ENCODE measurements at places on chromosomes 1 and 21.

DNA sequence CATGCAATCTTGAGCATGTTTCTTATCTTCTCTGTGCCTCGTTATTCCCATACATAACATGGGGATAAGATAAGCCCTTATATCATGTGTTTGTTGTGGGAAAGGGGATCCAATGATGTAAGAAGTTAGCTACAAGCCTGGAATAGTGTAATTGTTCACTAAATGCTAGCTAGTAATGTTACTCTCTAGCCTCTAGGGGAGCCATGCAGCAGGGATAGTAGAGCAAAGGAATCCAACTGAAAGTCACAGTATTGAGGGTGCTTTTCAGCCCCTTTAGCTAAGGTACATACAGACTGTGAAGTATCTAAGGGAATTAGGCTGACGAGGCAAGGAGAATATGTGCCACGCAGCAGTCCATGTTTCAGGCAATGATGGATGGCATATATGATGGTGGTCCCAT, 46.9 kb downstream of the IL23R start:
- DNase-seq, result no peak

DNA sequence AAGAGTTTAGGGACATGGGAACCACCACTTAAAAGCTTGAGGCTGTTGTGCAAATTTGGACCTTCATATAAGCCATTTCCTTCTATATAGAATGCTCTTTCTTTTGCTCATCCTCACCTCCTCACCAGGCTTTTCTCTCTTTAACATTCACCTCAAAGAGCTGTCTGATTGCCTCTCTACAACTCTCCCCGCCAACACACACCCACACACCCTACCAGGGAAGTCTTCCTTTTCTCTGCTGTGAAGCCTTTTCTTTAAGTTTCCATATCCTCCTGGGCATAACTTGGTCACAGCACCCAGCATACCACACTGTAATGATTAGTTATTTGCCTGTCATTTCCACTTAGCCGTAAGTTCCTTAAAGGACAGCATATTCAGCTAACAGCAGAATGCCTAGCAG, 40.6 kb downstream of the WLS start:
- DNase-seq, result no peak

- no peak for DNase-seq
These were observed 18.0 kb downstream of the DUSP10 start for GRCh38 chr1:221723848-221724236.

- no peak for DNase-seq
These were observed 1704.7 kb downstream of the KCNT2 start for GRCh38 chr1:194903524-194903923.

GRCh38 chr1:27402349-27402754, 9.9 kb downstream of the GPR3 start:
- peak; percentile 88 for DNase-seq

GRCh38 chr1:232344791-232345399, 285.0 kb downstream of the SIPA1L2 start:
- DNase-seq, result no peak

GRCh38 chr1:97505289-97505688, 415.5 kb downstream of the DPYD start:
- DNase-seq, result no peak

DNA sequence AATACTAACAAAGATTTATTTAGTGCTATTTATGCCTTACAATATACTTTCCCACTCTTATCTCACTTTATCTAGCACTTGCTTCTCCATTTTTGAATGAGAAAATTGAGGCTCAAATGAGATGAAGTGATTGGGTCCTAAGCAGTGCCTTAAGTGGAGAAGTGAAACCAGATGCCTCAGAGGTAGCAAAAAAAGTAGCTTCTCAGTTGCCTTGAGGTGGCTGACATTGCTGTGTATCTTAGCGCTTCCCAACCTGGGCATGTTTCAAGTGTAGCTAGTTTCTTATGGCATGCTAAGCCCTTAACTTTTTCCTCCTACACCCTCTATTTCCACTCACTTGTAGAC, 390.4 kb downstream of the OMA1 start:
- no peak for DNase-seq

DNA sequence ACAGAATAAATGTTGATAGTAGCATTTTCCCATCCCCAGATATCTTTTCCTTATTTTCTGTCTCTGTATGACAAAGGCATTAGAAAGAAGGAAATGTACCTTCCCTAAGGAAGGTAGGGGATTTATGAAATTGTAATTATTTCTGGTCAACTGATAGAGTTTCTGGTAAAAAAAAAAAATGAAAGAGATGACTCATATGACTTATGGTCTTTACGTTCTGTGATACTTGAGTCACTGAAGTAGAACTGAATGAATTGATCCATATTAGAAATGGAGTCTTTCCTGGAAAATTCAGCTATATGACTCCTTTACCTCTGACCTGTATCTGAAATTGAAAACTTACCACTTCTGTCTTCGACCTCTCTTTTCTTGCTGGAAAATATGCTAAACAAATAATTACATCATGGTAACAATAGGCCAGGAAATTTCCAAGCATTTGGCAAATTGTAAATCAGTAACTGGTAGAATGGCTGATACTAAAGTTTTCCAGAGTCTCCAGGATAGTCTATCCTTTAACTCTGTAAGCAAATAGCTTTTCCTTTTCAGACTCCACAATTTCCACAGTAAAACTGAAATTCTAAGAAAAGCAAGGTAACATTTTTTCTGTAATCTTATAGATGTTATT, 364.3 kb upstream of the PTBP2 start:
- DNase-seq, result no peak

GRCh38 chr1:170660871-170661645, 2.9 kb upstream of the PRRX1 start:
- no peak for DNase-seq

DNA sequence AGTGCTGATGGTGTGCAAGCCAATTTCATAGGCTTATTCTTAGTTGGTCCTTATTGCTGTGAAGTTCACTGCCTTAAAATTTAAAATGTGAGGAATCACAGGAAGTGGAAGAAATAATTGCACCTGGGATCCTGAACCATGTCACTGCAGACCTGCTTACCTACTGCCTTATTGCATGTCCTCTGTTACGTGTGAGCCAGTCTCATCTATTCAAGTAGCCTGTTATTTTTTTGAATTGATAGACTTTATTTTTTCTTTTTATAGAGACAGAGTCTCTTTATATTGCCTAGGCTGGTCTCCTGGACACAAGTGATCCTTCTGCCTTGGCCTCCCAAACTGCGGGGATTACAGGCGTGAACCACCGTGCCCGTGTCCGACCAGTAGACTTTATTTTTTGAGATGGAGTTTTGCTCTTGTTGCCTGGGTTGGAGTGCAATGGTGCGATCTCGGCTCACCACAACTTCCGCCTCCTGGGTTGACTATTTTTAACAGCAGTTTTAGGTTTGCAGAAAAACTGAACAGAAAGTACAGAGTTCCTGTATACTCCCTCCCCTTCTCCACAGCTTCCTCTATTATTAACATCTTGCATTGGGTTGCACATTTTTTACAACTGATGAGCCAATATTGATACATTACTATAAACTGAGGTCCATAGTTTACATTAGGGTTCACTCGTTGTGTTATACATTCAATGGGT, 14.0 kb upstream of the DISC1 start:
- DNase-seq, result no peak

- no peak for DNase-seq
These were observed 54.4 kb upstream of the SCMH1 start for GRCh38 chr1:41296506-41296905.

DNA sequence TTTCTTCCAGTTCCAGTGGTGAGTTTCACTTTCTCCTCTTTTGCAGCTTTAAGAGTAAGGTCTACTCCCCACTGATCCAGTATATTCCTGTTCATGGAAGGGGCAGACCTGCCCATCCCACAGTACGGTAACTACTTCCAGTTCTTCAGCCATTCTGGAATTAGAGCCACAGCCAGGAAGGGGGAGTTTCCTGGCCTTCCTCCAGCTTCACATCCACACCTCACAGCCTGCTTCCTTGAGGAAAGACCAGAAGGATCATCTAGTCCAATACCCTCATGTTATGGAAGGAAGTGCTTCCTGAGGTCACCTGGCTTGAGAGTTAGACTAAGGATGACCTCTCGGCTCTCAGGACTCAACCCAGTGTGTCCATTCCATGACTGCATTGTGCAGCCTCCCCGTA, 597.8 kb downstream of the KIF26B start:
- DNase-seq, result no peak

DNA sequence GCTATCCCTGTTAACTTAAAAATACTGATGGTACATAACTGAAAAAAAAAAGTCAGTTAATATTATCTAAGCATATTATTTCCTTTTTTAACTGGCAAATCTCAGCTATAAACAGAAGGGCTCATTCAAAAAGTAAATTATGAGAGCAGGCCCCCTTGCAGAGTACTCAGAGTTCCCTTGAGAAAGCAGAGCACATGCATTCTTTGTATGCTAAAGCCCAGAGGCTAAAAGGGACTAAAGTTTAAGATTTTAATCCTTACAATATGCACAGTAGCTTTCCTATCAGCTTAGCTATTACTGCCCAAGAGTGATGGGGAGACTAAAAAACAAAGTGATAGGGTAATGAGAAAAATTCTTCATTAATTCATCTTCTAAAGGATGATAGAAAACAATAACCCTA, 18.5 kb downstream of the SLC16A1 start:
- DNase-seq, result no peak

GRCh38 chr1:43691871-43692815, 15.2 kb upstream of the ST3GAL3 start:
- no peak for DNase-seq

GRCh38 chr1:233113009-233113879, 162.8 kb downstream of the NTPCR start:
- no peak for DNase-seq

GRCh38 chr1:107943694-107944093, 21.3 kb downstream of the VAV3 start:
- DNase-seq, result no peak

GRCh38 chr1:162192306-162192678, 122.8 kb downstream of the NOS1AP start:
- no peak for DNase-seq

- DNase-seq, result no peak
These were observed 327.2 kb upstream of the CXADR start for GRCh38 chr21:17185674-17186073.

GRCh38 chr1:228370941-228371740, 35.5 kb downstream of the TRIM11 start:
- DNase-seq, result no peak

GRCh38 chr1:54811739-54812655, 10.9 kb upstream of the TTC22 start:
- DNase-seq, result peak; percentile 82

DNA sequence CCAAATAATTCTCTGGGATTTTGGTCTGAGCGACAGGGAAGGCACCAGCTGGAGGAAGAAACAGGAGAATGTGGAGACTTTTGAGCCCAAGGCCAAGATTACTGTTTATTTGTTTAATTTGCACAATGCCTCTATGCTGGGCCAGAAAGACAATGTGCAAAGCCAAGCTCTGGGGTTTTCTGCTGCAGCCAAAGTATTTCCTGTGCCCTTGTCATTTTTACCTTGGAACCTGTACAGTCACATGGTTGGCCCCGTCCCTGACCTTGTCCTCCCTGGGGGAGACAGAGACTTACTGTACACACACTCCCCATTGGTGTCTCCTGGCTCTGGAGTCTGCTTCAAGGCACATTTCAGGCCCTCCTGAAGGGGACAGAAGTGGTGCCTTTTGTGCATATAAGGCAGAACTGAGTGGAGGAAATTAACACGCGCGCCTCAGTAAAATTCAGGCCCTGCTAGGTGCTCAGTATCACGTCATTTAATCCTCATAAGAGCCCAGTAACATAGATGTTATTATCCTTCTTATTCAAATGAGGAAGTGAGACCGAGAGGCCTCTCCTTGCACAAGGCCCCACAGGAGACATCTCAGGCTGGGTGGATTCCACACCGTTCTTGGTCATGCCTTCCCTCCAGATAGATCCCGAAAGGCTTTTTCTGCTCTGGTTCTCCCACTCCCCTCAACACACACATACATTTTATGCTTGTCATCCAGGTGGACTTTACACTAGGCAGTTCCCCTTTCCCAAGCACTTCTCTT, 21.1 kb downstream of the C1orf115 start:
- no peak for DNase-seq

DNA sequence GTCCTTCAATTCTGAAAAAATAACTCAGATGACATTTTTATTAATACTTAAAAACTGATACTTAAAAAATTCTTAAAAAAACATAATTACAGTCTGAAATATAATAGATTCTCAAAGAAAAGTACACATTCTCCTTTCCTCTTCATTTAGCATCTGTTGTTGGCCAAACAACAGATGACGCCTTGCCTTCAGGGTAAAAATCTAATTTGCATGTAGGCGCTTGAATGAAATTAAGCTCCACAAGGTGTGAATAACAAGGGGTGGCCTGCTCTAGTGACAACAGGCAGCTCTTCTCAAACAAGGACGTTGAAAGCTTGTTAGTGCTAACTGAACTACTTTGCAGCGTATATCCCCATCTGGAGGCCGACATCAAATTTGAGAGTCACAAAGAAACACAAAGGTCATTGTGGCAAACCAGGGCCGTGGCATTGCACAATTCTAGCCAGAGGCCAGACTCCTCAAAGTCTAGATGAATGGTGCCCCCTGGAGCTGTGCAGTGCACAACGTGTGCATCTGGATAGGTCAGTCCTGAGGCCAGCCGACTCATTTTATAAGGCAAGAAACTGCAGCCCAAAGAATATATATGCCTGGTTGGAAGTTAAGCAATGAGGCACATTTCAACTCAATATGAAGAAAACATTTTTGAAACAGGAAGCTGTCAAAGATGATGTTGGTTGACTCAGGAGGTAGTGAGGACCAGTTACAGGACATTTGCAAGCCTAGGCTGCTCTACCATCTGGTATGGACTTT, 459.2 kb upstream of the RUNX1 start:
- no peak for DNase-seq

GRCh38 chr21:34528131-34528561, 16.1 kb upstream of the KCNE1 start:
- no peak for DNase-seq

DNA sequence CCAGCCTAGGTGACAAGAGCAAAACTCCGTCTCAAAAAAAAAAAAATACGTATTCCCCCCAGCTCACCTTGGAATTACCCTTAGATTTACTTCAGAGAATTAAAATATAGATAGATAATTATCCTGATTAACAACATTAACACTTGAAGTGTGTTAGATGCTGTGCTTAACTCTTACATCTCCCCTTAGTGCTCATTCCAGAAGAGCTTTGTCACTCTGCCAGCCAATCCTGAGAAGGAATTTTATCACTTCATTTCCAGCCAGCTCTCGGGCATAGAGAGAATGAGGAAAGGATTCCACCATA, 1.6 kb upstream of the SHC1 start:
- no peak for DNase-seq

- no peak for DNase-seq
These were observed 56.1 kb downstream of the ATP2B4 start for GRCh38 chr1:203682473-203683383.

DNA sequence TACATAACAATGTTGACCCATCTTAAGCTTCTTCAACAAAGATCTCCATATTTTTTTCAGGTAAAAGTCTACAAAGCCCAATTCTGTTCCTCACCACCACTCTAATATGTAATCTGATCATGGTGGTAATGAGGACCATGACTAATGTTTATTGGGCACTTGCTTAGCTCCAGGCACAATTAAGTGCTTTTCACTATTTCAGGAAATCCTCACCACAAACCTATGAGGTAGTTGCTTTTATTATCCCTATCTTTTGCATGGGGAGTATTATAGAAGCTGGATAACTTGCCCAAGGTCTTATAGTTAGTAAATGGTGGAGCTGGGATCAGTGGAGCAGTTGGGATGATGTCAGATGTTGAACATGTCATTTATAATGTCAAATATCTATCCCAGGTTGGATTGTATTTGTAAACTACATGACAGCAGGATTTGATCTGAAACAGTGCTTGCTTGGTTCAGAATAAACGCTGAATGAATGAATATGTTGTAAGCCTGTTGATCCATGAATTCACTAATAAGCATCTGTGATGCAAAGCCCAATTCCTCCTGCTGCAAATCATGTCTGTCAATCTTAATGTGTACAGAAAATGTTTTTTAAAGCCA, 283.3 kb upstream of the ST6GALNAC5 start:
- DNase-seq, result no peak
